ENCODE measurements at places on chromosomes 1 and 21.

DNA sequence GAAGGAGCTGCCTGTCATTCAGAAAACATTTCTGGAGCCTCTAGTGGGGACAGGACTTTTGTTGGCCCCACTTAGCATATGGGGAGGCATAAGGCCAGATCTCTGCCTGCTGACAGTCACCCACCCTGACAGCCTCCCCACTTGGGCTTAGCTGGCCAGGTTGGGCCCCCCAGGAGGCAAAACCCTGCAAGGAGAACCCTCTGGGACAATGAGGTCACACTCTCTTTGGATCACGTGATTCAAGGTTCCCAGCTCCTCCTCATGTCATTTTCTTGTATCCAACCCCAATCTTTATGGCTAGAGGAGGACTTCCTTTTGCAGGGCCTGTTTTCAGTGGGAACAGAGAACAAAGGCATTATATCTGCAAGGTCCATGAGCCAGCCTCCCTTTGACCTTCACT, 60.0 kb downstream of the NAV1 start:
- DNase-seq, result no peak

GRCh38 chr1:157152510-157152909, 14.3 kb upstream of the ETV3 start:
- no peak for DNase-seq

- peak; percentile 70 for DNase-seq
These were observed 335.0 kb upstream of the GREM2 start for GRCh38 chr1:240946926-240947325.

- DNase-seq, result no peak
These were observed 20.8 kb upstream of the MYSM1 start for GRCh38 chr1:58720680-58721079.

GRCh38 chr1:200242110-200243041, 167.5 kb downstream of the ZNF281 start:
- DNase-seq, result peak; percentile 39

DNA sequence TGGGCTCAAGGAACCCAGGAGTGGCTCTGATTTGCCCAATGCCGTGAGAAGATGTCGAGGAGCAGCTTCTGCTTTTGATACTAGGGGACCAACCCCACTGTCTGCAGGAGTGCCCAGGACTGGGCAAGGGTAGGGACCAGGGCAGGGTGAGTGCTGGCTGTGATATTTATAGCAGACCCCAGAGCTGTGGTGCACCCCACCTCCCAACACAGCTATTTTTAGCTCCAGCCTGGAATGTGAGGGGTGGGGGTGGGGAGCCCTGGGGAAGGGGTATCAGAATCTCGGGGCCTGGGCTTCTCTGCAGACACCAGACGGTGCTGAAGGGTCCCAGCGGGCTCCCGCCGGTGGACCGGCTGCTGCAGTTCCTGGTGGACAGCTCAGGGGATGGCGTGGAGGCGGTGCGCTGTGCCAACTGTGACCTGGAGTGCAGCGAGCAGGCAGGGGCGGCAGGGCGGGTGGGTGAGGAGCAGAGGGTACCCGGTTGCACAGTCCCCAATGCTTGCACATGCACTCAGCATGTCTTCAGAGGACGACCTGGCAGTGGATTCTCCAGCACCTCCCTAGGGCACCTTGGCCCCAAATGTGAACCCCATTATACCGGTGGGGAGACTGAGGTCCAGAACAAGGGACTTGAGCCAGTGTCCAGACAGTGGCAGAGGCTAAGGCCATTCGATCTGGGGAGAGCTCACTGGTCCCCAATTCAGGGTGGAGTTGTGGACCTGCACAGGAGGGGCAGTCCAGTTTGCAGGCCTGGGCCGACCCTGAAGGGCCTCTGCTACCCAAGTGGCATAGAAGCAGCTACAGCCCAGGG, 1.4 kb downstream of the RNF207 start:
- DNase-seq, result no peak

DNA sequence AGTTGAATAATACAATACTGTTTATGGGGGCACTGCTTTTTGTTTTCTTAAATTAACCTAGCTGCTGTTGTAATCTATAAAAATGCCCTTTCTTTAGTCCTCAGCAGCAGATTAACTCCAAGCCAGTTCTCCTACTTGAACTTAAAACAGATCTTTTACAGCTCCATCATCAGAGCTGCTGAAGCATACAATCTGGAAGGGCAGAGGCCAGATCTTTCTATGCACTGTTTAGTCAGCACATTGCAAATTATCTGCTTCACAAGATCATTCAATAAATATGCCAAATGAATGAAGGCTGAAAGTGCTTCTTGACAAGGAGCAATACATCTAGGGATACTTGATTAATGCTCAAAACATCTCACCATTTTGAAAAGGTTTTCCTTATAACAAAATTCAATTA, 115.8 kb downstream of the PLPPR5 start:
- DNase-seq, result no peak

GRCh38 chr1:40853113-40853884, 8.9 kb downstream of the CITED4 start:
- DNase-seq, result no peak

GRCh38 chr1:181425566-181425965, 57.8 kb upstream of the CACNA1E start:
- no peak for DNase-seq

All from HEK293T (cell line).